NCI-H1694 (cell line): ENCODE measurements at places on chromosomes 16 and 17.

- DNase-seq = no peak
Measured at GRCh38 chr17:49990331-49990730, 4.7 kb downstream of the DLX3 start.

- DNase-seq = no peak
Measured at GRCh38 chr16:88320947-88321634, 61.7 kb upstream of the ZNF469 start.

DNA sequence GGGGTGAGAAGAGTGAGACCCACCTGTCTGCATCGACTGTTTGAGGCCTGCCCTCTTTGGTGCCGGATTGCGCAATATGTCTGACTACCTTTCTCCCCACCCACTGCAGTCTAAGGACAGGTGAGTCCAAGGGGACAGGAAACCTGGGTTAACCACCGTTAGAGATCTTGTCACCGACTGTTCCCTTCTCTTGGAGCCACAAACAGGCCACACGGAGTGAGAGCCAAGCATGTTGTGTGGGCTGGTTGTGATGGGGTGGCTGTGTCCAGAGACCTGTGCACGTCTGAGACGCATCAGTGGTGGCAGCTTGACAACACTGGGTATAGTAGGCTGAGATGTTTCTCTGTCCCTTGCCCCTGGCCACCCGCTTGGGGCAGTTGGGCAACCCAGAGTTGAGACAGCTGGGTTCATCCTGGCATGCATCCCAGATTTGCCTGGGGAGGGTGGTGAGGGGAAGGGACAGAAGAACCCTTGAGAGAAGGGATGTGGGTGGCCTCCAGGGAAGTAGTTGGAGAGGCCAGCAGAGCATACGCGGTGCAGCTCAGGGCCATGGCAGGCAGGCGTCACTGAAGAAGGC, 21.4 kb downstream of the MPRIP start:
- no peak for DNase-seq

DNA sequence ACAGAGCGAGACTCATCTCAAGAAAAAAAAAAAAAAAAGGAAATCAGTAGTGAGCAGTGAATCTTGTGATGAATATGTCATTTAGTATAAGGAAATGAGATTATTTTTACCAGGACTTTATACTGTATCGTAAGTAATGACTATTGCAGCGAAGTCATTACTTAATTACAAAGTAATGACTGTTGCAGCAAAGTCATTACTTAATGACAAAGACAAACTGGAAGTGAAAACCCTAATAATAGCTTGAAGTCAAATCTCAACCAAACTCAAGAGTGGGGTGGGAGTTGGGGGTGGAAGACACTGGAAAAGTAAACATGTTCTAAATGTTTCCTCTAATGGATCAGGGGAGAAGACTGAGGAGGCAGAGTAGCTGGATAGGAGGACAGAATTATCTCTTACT, 76.5 kb downstream of the ARHGAP44 start:
- DNase-seq = no peak
